Activated T-cell treated with anti-CD3 and anti-CD28 coated beads, Interleukin-2, amount 50 U/mL, for 4 hours (primary cell): ENCODE measurements at places on chromosomes 2 and 18. TPM values are rescaled to one million over a fixed set of nuclear protein-coding genes. Genes with fewer than 3 reads are reported as not detected.

ANKRD62 gene
- total RNA-seq, result not detected

PLCL1 gene
- total RNA-seq, result 1.2 TPM

SGPP2 gene
- total RNA-seq, result 7.2 TPM

GRCh38 chr2:155839991-155840390, 492.5 kb downstream of the NR4A2 start:
- DNase-seq, result no peak

DNA sequence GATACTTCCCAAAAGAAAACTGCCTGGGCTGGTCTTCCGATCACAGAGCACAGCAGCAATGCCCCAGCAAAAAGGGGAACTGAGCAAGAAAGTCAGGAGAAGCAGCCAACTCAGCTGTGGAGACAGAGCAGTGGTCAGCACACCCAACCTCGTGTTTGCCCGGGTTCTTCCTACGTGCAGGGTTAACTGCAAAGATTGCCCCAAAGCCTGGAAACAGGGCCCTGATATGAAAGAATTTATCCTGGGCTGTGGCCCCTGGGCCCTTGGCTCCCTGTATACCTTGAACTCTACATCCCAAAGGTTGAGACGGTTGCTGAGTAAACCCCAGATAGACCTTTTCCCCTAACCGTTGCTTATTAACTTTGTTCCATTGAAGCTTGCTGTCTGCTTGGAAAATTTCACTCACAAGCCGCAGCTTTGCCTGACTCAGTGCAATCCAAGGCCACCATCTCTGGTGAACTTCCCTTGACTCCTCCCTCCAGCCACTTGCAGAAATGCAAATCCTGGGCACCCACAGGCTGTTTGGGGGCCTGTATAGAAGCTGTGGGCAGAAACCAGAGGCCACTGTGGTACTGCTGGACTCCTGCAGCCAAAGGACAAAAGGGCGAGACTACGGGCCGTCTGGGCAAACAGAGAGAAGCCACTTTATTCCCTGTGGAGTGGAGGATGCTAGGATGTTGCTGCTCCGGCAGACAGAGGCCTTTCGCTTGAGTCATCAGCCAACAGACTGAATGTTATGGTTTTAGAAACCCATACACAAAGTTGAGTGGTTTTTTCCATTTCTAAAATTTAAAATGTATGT, 18.2 kb downstream of the NRP2 start:
- no peak for DNase-seq
